HEK293T (cell line): ENCODE measurements at places on chromosomes 6 and 20.

DNA sequence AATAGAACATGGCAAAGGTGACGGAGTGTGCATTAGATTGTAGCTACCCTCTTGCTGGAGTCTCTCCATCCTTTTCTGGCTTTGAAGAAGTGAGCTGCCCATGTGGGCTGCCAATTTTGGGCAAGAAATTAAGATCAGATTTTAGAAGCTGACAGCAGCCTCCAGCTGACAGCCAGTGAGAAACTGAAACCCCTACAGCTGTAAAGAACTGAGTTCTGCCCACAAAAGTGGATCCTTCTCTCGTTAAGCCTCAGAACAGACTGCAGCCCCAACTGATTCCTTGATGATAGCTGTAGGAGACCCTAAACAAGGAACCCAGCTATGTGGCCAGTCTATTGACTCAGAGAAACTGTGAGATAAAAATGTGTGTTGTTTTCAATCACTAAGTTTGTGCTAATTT, 134.1 kb downstream of the CD109 start:
- no peak for DNase-seq

DNA sequence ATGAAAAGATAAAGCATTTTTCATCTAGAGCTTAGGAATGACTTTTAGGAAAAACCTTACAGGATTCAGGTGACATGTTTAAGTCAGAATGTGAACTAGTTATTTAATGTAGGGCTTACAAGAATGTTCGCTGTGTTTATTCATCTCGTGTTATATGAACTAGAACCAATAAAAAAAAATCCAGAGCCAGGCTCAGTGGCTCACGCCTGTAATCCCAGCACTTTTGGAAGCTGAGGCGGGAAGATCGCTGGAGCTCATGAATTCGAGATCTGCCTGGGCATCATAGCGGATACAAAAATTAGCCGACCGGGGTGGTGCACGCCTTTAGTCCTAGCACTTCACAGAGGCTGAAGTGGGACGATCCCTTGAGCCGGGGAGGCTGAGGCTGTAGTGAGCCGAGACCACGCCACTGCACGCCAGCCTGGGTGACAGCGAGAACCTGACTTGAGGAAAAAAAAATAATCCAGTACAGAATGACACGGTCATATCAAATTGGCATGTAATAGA, 46.3 kb downstream of the OR2B2 start:
- no peak for DNase-seq

- no peak for DNase-seq
Measured at GRCh38 chr6:37684801-37685200, 12.9 kb downstream of the MDGA1 start.

- DNase-seq = no peak
Measured at GRCh38 chr6:11083491-11083890, 10.1 kb upstream of the SMIM13 start.

- no peak for DNase-seq
Measured at GRCh38 chr6:158389193-158389919, 77.1 kb downstream of the TULP4 start.

- no peak for DNase-seq
Measured at GRCh38 chr20:53767206-53767930, 173.7 kb upstream of the ZNF217 start.

DNA sequence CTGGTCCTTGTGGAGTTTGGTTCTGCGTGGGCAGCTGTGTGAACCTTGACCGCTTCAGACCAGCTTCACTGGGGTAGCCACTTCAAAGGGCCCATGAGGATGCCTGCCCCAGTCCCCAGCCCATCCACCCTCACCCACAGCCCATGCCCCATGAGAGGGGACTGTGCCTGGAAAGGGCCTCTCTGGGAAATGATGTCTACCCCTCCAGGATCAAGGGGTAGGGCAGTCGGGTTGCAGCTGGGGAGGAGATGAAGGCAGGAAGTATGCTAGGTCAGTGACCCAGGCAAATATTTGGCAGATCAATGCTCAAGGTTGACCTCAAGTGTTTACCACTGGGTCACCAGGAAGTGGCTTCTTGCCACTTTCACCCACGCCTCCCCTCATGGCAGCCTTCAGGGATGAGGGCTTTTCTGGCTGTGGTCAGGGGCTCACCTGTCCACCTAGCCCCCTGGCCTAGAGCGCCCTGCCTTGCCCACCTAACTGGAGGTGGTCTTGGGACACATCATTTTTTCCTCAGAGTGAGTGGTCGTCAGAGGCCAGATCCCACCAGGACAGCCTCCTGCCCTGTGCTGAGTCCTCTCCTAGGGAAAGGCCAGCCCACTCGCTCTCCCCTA, 109.5 kb downstream of the SNX5 start:
- DNase-seq = no peak

DNA sequence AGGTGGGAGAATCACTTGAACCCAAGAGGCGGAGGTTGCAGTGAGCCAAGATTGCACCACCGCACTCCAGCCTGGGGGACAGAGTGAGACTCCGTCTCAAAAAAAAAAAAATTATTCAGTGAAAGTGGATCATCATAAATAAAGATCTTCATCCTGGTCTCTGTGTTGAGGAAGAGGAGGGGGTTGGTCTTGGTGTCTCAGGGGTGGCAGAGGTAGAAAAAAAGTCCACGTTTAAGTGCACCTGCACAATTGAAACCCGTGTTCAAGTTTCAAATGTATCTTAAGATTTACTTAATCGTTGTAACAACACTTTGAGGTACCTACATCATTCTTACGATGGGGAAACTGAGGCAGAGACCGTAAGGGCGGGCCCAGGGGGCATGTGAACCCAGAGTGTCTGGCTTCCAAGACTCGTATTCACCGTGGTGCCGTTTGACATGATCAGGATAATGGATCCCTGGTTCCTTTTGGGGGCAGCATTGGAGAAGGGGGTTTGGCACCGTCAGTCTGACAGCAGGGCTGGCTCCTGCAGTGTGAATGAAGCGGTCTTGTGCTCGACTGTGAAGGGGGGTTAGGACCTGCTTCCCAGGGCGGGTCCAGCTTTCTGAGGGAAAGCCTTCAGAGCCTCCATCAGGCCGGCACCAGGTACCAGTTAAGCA, 32.9 kb upstream of the ID1 start:
- no peak for DNase-seq

DNA sequence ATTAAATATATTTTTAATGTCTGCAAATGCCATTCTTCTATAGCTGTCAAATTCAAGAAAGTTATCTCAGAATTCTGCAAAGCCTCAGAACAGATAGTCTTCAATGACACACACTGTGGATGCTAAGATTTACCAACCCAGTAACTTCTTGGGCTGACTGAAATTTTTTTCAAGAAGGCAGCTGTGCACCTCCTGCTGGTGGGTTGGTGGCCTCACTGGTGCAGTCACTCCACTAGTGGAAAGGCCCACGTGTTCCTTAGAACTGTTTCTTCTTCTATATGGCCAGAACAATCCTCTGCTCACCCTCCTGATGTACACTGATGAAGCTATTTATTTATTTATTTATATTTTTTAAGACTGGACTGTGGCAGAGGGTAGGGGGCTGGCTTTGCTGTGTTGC, 28.1 kb upstream of the MTCL3 start:
- DNase-seq = peak; percentile 30

- DNase-seq = no peak
Measured at GRCh38 chr20:48702455-48702913, 125.3 kb downstream of the PREX1 start.

- DNase-seq = no peak
Measured at GRCh38 chr6:14502551-14502950, 385.0 kb downstream of the CD83 start.

GRCh38 chr20:21020659-21021471, 85.3 kb downstream of the LINC00237 start:
- no peak for DNase-seq

GRCh38 chr20:37837924-37838323, 65.0 kb upstream of the VSTM2L start:
- no peak for DNase-seq
